ENCODE measurements at places on chromosomes 16 and 17.
A peak's percentile ranks its signal among the peaks of the same experiment; 100 is the strongest.

GRCh38 chr16:6732166-6732565 is 600.5 kb upstream of the RBFOX1 start:
- no peak for DNase-seq

DNA sequence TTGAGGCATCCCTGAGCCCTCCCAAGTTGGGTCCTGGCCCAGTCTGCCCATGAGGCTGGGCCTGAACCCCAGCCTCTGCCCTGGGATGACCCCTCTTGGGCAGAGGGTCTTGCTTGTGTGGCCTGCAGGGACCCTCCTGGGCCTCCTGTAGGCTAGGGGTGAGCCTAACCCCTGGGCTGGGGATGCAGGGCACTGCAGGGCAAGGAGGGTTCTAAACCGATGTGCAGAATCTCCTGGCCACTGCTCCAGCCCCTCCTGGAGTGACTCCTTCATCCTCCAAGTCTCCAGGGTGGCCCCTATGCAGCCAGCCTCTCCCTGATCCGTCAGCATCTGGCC is 37.5 kb downstream of the LGALS9 start:
- DNase-seq, result no peak

GRCh38 chr17:38587203-38587602 is 18.5 kb downstream of the SRCIN1 start:
- no peak for DNase-seq

DNA sequence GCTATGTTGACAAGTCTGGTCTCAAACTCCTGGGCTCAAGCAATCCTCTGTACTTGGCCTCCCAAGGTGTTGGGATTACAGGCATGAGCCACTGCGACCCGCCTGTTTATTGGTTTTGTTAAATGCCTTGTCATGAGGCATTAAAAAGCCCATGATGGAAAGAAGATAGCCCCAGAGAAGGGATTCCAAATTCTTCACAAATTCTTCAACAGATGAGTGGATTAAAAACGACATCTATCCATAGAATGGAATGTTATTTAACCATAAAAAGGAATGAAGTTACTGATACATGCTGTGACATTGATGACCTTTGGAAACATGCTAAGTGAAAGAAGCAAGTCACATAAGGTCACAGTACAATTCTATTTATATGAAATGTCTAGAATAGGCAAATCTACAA is 4.7 kb downstream of the SGF29 start:
- DNase-seq, result no peak

- DNase-seq, result no peak
Observed at GRCh38 chr17:65279456-65279855, 142.3 kb downstream of the RGS9 start.

- DNase-seq, result no peak
Observed at GRCh38 chr16:83819361-83819760, 11.6 kb downstream of the HSBP1 start.

DNA sequence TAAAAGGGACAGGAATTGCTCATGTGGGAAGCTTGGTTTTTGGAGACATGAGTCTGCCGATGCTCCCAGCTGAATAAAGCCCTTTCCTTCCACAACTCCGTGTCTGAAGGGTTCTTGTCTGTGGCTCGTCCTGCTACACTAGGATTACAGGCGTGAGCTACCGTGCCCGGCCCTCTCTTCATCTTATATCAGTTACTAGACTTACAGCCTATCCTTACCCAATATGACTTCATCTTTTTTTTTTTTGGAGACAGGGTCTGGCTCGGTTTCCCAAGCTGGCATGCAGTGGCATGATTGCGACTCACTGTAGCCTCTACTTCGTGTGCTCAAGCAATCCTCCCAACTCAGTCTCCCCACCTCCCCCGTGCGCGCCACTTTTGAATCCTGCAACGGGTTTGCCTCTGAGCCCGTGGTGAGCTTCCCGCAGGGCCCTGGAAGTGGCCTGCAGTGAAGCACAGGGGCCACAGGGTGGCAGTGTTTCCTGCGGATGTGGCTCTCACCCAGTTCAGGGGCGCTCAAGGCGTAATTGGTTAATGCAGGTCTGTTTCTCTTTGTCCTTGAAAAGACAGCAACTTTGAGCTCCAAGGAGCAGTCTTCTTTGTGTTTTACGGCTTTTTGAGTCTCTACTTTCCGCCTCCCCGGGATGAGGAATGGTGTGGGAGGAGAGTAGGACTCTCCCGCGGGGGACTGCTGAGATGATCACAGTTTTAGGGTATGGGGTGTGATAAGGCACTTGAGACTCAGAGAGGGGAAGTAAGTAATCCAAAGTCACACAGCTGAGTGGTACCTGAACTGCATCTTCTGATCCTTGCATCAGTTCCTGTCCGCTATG is 22.7 kb upstream of the GPRC5B start:
- peak; percentile 58 for DNase-seq

GRCh38 chr17:30360086-30360808 is 18.5 kb upstream of the CPD start:
- no peak for DNase-seq

- no peak for DNase-seq
Observed at GRCh38 chr17:28282596-28282995, 36.4 kb upstream of the TMEM97 start.

- no peak for DNase-seq
Observed at GRCh38 chr16:49964973-49965372, 60.1 kb upstream of the CNEP1R1 start.

GRCh38 chr16:88524973-88525662 is 45.1 kb upstream of the ZC3H18 start:
- no peak for DNase-seq

- no peak for DNase-seq
Observed at GRCh38 chr16:2359919-2360318, 19.4 kb upstream of the ABCA3 start.

GRCh38 chr17:78450696-78451345 is 72.4 kb downstream of the PGS1 start:
- no peak for DNase-seq

- no peak for DNase-seq
Observed at GRCh38 chr16:22719945-22720344, 94.0 kb upstream of the HS3ST2 start.

Data from GM12892 (cell line).